Fibroblast of upper back skin (primary cell): ENCODE measurements at places on chromosomes 6 and 20.

- no peak for DNase-seq
These were observed 92.4 kb downstream of the NCR2 start for GRCh38 chr6:41427642-41428335.

- no peak for DNase-seq
These were observed 210.9 kb downstream of the SLC24A3 start for GRCh38 chr20:19423097-19423899.

GRCh38 chr6:30836431-30836866 is 47.9 kb upstream of the DDR1 start:
- DNase-seq, result peak; percentile 86

GRCh38 chr20:31602779-31603441 is 2.2 kb upstream of the ID1 start:
- peak; percentile 69 for DNase-seq

- DNase-seq, result no peak
These were observed 25.0 kb upstream of the DEK start for GRCh38 chr6:18289283-18289682.
